ENCODE measurements at places on chromosomes 3 and 15.

DNA sequence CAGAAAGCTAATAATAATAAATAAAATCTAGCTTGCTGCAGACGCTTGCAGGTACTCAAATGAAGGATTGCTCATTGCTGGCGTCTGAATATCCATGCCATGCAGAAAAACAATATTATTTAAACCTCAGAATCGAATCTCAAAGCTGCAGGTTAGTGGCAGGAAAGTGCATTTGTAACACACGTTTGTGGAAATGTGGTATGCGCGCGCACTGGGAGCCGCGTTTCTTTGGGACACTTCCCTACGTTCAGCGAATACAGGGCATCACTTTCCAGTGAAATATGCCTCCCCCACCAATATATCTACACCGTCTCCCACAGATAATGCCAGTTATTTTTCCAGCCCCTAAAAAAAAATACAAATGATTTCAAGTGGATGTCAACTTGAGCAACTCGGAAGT is 37.1 kb downstream of the ZIC4 start:
- DNase-seq: no peak

- no peak for DNase-seq
Measured at GRCh38 chr3:87161013-87161412, 66.1 kb upstream of the CHMP2B start.

DNA sequence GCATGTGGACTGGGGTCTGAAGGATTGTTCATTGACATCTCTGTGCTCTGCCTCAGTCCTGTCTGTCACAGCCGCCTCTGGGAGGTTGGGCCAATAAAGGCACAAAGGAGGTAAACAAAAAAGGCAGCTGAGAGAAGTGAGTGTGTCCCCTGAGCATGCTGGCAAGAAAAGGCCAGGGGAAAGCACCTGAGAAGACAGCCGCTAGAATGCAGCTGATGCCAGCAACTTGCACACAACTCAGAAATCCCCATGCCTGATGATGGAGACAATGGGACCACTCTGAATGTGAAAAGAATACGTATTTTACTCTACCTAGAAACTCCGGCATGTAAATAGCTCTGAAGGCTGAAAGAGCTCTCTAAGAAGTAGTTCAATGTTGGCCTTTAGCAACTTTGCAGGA is 118.7 kb downstream of the KCNH8 start:
- no peak for DNase-seq

DNA sequence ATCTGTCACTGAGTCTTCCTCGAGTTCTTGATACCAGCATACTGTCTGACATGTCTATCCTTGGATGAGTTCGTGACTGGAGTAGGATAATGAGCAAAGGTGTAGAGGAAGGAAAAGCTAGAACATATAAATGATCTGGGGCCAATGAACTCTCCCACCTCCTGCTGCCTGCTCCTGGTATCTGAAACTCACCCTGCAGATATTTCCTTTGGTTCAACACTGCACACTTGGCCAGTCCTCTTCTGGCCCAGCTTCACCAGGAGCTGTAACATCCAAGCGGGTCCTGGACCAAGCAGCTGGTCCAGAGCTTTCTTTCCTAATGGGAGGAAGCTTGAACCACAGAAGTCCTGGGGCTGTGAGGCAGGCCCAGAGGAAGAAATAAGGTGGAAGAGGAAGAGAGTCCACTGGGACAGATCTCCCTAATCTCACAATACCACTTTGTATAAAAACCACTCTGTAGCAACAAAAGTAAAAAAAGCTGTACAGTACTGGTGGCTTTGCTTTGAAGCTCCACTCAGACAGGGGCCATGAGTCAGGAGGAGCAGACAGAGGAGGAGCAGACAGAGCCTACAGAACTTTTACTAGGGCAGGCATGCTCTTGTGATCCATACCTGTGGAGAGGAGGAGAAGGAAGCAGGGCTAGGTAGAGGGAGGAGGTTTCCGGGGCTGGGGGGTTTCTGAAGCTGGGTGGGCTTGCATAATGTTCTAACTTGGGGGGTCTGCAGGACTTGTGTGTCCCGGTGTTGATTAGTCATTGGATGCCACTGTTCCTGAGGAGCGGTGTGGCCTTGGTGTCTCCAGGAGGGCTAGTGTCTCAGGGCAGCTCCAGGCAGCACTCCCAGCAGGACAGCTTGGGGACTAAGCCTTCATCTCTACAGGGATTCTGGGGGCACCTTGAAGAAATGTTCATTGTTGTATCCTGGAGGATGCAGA is 166.9 kb downstream of the ABHD5 start:
- no peak for DNase-seq

DNA sequence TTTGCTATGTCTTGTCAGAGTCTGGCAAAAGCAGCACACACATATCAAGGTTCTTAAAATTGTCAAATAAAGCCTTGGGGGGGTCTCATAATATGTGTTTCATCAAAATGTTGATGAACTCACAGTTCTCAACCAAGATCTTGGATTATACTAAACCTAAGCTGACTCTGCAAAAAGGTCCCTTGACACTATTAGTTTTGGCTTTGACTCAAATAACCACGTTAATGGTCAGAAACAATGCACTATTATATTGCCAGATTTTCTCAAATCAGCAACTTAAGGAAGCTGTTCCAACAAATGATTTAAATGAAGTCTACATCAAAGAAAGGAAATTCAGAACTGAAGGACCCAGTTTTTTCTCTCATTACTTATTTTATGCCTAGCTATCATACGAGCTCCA is 1063.9 kb downstream of the ROBO1 start:
- DNase-seq: no peak

DNA sequence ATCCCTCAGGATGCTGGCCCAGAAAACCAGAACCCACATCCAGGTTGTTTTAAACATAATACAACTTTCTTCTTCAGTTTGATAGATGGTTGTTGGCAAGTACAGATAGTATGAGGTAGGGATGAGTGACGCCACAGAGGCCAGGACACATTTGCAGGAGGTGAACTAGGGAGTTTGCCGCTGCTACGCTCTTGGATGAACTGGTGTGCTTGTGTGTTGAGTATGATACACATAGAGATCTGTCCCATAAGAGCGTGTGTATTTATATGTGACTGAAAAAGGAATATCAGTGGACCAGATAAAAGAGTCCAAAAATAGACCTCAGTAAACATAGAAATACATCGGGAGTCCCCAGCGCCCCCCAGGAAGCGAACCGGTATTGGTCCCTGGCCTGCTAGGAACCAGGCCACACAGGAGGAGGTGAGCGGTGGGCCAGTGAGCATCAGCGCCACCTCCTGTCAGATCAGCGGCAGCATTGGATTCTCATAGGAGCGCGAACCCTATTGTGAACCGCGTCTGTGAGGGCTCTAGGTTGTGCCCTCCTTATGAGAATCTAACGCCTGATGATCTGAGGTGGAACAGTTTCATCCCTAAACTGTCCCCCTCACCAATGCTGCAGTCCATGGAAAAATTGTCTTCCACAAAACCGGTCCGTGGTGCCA is 98.1 kb downstream of the LRRK1 start:
- no peak for DNase-seq

- peak; percentile 55 for DNase-seq
Measured at GRCh38 chr3:48662753-48663488, at the start of gene CELSR3. TSS of gene CELSR3 (minus strand) at chr3:48662886. CDS start at chr3:48662634, 252 bp downstream.

- no peak for DNase-seq
Measured at GRCh38 chr3:189146848-189147247, 24.9 kb upstream of the TPRG1 start.

- no peak for DNase-seq
Measured at GRCh38 chr15:43880406-43881194, 53.8 kb downstream of the WDR76 start.

GRCh38 chr3:126107957-126108675 is 24.2 kb upstream of the SLC41A3 start:
- no peak for DNase-seq

DNA sequence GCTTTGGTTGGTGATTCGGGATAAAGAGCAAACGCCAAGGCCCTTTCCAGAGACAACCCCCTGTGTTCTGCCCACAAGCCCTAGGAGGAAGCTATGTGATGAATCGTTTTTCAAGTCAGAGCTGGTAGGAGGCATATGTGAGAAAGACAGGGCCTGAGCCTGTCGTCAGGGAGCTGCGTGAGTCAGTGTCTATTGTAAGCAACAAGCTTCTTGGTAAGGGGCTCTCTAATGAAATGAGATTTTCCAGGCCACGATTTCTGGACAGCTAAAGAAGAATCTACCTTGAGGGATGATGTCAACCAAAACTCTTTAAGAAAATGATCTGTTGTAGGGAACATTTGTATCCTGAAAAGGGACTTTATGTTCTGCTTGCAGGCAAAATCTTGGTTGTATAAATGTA is 318.9 kb upstream of the IL12A start:
- no peak for DNase-seq

GRCh38 chr3:178802259-178802658 is 266.0 kb downstream of the KCNMB2 start:
- DNase-seq: no peak

DNA sequence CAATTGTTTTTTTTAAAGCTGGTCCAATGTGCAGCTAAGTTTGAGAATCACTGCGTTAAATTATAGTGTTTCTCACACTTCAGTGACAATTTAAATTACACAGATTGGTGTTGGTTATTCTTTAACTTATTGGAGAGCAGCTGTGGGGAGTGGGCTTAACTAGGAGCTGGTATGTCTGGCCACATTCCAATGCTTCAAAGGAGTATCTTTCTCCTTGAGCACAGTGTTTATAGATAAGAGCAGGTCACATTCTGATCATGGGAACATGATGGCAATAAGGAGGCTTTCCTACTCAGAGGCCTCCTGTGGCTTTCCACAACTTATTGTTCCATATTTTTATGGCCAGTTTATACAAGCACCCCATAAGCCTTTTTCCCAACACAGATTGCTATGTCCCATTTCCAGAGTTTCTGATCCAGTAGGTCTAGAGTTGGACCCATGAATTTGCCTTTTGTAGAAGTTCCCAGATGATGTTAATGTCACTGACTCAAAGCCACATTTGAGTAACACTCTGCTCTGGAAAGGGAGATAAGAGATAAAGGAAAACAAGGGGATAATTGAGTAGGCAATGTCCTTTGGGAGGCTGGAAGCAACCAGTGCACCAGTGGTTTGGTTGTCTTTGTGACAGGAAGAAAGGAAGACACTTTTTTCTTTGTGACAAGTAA is 33.0 kb upstream of the PLSCR4 start:
- no peak for DNase-seq

DNA sequence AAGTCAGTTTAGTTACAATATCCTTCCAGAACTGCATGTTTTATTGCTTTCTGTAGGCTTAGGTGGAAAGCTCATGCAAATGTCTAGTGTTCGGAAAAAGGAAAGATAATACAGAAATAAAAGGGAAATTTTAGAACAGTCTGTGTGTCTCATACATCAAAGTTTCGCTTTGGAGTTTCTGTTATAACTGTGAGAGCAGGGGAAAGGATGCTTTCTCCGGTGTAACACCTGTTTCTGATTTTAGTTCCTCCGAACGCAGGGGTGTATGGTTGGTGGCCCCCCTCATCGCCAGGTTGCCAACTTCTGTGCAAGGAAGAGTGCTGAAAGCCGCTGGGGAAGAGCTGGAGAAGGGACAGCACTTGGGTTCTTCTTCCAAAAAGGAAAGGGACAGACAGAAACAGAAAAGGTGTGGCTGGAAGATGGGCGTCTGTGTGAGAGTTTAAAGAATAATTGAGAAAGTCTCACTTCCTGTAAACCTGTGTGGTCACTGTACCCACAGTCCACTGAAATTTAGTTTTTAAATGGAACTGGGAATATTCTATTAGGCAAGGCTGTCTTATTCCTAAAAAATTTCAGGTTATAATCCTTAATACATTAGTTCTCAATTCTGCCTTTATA is 6.7 kb downstream of the P2RY12 start:
- no peak for DNase-seq

DNA sequence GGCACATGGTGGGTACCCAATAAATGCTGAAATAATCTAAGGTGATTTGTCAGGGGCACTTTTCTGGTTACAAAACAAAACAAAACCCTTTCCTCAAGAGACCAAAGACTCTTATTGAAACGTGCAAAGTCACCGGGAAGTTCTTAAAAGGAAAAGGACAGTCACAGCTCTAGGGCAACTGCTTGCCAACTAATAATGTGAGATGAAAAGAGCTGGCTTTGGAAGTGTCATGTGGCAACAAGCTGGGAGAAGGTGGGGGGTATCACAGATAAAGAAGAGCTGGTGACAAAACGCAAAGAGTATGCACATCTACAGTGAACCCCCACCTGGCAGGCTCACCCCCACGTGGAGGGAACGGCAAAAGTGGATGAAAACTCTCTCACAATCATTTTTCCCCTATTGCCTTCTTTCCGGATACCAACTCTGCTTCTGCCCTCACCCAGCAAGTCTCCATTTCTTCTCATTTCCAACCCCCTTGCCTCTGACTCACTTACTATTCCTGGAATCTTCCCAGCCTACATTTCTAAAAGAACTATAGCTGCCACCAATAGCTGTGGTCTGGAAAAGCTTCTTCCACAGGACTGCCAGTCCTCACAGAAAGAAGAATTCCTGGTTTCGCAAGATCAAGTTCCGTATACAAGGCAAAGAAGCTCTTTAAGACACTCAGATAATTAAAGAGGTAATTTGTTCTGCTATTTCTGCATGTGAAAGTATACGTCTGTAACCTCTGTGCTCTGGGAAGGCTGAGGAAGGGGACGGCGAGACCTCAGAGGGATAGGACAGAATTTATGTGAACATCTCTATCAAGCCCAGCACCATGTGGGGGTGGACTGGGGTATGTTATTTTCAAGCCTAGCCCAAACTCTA is 21.8 kb upstream of the ANPEP start:
- DNase-seq: no peak

- DNase-seq: no peak
Measured at GRCh38 chr3:44030285-44030684, 211.4 kb upstream of the TOPAZ1 start.

GRCh38 chr3:113537155-113537554 is 4.8 kb downstream of the SIDT1 start:
- DNase-seq: no peak
